NCI-H2107 (cell line): ENCODE measurements at places on chromosomes 12 and 14.
A peak's percentile ranks its signal among the peaks of the same experiment; 100 is the strongest.

DNA sequence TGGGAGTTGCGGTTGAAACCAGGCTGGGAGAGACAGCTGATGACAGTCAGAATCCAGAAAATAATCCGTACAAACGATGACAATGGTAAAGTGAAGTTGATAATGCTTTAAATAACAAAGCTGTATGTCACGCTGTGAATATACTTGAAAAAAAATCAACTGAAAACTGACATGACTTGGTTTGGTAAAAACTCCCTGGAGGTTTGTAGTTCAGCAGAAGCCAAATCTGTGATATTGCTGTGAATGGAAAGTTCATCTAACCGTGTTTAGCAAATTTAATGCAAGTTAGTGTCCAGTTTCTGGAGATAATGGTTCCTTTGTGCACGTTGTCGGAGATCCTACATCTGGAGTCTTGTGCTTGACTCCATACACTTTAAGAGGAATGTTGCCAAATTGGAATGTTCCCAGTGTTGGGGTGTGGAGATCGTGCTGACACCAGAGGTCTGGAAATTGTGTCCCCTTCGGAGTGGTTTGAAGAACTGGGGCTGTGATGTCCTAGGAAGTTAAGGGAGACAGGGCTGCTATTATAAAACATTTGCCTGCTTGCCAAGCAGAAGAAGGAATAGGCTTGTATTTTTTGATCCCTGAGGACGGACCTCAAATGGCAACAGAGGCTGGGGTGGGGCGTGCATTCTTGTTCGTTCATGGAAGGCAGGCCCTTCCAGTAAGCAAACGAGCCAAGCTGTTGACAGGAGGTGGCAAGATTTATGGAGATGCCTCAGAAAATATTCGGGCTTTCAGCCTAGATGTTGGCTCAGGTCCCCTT is 30.6 kb downstream of the PPFIBP1 start:
- no peak for DNase-seq

DNA sequence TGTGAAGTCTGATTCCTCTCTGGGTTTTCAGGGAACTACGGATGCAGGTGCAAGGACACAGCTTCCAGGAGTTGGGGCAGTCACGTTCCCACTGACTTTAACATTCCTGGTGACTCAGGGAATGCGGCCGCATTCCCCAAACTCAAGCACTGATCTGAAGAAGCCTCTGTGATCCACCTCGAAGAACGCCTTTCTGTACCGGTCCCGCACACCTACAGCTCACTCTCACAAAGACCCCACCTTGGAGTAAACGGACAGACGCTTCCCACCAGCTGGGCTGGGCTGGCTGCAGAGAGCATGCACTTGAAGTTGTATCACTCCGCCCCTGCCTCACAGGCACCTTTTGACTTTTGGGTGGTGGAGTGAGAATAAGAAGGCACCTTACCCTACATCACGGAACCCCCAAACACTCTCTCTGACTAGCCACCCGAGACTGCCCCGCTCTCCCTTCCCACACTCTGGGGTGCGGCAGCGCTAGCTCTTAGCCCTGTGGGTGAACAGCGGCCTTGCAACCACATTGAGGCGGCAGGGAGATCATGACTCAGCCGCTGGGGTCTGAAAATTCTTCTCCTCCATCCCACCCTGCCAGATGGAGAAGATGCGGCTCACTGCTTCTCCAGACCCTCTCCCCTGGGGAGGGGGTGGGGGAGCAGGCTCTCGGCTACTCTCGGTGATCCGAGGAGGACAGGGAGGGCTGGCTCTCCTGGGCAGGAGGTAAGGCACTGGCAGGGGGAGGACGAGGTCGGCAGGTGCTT is 23.7 kb upstream of the HDAC7 start:
- DNase-seq, result no peak

DNA sequence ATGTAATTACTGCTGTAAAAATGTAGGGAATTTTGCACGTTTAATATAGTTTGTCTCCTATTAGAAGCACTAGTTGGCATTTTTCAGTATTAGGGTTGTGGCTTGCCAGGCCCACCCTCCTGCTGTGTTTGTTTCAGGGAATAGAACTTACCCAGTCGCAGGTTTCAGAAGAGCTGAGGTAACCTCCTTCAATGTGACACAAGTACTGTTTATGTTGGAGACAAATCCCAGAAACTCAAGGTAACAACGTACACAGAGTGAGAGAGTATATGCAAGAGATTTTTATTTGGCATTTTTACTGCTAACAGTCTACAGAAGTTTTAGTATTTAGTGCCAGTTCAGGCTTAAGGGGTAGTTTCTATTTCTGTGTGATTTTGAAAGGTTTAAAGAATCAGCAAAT is 284.3 kb downstream of the RAD51B start:
- no peak for DNase-seq

GRCh38 chr12:33676866-33677265 is 237.2 kb upstream of the SYT10 start:
- no peak for DNase-seq

- no peak for DNase-seq
Observed at GRCh38 chr14:103839579-103839978, 7.8 kb downstream of the PPP1R13B start.

DNA sequence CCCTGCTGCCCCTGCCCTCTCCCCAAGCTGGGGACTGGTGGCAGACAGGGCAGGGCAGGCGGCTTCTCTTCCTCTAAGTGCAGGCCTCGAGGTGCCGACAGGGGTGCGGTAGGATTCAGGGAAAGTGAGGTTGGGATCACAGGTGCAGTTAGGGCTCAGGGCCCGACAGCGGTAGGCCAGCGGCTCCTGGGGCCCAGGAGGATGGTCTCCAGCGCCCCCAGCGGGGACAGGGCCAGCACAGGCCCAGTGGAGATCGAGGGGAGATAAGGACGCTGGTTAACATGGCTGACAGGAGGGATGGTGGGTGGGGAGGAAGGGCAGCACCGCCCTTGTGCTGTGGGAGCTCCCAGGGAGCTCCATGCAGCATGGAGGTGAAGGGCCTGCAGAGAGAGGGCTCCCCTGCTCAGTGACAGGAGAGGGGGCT is 935 bp upstream of the CRIP1 start:
- DNase-seq, result peak; percentile 62

DNA sequence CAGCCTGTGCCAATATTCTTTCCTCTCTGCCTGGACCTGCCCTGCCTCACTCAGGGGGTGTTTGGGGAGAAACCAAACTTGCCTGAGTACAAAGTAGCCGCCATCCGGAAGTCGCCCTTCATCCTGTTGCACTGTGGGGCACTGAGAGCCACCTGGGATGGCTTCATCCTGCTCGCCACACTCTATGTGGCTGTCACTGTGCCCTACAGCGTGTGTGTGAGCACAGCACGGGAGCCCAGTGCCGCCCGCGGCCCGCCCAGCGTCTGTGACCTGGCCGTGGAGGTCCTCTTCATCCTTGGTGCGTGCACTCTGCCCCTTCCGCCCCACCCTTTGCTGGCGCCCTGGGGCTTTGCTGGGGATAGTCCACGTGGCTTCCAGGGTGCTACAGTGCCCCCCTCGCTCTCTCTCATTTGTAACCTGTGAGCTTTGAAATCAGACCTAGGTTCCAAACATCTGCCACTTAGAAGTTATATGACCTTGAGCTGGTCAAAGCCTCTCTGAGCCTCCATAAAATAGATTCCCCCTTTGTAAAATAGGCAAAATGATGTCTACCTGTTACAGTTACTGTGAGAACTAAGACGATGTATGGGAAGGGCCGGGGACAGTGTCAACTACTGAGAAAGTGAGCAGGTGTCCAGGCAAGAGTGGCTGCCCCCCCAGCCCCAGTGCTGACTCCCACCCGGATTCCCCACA is 4.5 kb downstream of the KCNH3 start:
- DNase-seq, result no peak

DNA sequence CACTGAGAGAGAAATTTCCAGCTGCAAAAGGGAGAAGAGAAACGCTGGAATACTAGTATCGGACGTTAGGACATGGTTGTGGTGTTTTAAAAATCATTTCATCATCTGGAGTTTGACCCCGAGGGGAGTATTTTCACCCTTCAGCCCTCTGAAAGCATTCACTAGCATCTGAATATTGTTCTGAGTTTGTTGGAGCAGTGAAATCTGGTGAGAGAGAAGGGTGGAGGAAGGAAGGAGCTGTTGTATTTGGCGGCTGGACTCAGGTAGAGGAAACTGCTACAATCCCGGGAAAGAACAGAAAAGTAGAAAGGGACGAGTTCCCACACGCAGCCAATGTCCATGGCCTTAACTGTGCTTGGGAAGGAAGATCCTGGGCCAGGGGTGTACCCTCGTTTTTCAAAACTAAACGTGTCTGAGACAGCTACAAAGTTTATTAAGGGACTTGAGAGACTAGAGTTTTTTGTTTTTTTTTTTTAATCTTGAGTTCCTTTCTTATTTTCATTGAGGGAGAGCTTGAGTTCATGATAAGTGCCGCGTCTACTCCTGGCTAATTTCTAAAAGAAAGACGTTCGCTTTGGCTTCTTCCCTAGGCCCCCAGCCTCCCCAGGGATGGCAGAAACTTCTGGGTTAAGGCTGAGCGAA is 896 bp upstream of the CDKN1B start:
- DNase-seq, result no peak

GRCh38 chr12:106096376-106096775 is 42.4 kb downstream of the NUAK1 start:
- DNase-seq, result no peak

DNA sequence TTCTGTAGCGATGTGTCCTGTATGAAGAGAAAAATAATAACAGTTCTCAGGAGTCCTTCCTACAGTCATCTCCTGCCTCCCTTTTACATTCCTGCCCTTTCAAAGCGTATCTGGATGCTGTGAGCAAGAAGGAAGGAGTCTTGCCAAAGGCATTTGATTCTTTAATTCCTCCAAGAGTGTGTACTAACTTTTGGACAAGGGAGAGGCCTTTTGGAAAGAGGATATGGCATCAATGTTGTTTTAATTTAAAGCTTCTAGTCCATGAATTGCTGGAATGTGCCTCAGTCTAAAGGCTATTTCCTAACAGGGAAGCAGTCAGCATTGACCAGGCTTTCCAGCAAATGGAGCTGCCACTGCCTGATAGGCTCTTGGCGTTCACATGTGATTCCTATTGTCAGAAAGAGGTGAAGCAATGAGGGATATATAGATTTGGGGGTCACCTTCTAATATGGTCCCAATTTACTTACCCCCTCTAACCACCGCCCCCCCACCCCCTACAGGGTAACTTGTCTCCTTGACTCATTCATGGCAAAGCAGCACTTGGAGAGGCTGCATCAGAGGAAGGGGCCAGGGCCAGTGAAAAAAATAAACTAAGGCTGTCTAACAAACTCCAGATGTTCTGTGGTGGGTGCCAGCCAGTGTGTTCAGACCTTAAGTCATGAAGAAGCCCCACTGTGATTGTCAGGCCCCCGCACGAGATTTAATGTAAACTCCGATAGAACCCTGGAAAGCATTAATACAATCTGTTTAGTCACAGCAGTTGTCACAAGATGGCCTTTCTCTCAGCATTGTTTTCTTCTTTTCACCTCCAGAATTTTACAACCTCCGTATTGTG is 220.3 kb downstream of the FBXL14 start:
- no peak for DNase-seq

- no peak for DNase-seq
Observed at GRCh38 chr12:119375075-119375882, 40.8 kb downstream of the CCDC60 start.

DNA sequence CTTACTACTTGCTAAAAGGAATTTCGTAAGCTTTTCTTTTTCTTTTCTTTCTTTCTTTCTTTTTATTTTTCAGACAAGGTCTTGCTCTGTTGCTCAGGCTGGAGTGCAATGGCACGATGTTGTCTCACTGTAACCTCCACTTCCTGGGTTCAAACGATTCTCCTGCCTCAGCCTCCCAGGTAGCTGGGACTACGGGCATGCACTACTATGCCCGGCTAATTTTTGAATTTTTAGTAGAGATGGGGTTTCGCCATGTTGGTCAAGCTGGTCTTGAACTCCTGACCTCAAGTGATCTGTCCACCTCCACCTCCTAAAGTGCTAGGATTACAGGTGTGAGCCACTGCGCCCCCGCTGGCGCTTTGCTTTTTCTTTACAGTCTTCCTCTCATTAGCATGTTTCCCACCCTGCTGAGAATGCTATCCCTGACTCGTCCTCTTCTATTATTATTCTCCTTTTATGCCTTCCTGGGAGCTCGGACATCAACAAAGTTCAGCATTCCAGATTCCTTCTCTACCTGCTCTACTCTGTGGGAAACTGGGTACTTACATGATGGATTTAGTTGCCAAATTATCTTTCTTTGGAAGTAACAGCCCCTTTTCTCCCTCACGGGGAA is 3.1 kb downstream of the MTHFD1 start:
- no peak for DNase-seq

GRCh38 chr12:120830966-120831365 is 73.2 kb downstream of the SPPL3 start:
- no peak for DNase-seq

GRCh38 chr14:102949062-102949800 is 26.8 kb downstream of the AMN start:
- no peak for DNase-seq

DNA sequence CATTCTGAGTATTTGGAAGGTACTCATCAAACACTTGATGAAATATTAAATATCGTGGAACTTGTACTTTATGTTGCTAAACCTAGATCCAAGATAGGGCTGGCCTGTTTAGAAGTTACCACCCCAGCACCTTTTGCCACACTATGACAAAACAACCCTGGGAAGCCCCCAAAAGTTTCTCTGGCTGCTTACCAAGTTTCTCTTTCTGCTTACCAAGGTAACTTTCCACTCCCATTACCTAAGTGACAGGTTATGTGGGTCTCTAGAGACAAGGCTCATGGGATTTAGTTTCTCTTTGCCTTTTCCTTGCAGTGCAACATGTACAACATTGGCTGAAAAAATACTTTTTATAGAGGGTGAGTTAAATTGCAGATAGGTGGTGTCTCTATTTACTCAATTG is 28.9 kb upstream of the PPM1A start:
- DNase-seq, result no peak

DNA sequence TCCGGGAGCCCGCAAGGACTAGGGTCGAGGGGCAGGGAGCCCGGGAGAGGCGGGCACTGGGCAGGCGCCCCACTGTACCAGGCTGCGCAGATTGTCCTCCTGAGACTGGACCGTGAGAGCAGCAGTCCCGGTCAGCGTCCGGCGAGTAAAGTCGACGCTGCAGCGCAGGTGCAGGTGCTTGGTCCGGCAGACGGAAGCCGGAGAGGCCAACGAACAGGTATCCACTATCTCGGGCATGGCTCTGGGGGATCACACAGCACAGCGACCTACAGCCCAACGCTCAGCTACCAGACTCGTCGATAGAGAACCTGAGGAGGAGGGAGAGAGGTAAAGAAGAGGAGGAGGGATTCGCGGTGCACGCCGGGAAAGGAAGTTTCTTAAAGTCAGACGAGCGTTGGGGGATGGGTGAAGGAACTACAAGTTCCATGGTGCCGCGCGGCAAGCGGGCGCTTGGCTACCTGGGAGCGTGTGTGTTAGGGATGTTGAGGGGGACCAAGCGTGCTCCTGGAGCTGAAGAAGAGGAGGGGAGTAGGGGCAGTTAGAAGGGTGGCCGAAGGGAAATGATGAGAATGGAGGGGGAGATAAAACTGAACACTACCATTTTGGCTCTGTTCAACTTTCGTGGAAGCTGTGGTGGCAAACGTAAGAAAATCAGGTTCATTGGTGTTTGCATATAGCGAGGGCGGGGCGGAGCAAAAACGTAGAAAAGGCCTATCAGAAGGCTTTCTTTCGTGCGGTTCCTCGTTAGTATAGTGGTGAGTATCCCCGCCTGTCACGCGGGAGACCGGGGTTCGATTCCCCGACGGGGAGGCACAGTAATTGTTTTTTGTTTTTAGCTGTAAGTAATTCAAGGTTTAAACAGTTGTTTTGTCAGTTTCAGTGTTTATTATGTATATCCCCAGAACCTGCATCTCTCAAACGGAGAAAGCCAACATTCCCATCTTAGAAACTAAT is at the start of gene LTA4H:
Gene LTA4H, minus strand, starts transcription at position 305 of the 954 bp plus-strand sequence. Its CDS starts 68 bp downstream, at position 237.
- DNase-seq, result peak; percentile 97

- DNase-seq, result no peak
Observed at GRCh38 chr12:32502693-32503502, 103.5 kb downstream of the FGD4 start.

GRCh38 chr12:69115951-69116350 is 123.4 kb upstream of the CPSF6 start:
- no peak for DNase-seq
